ENCODE measurements at places on chromosomes 6 and 20.

DNA sequence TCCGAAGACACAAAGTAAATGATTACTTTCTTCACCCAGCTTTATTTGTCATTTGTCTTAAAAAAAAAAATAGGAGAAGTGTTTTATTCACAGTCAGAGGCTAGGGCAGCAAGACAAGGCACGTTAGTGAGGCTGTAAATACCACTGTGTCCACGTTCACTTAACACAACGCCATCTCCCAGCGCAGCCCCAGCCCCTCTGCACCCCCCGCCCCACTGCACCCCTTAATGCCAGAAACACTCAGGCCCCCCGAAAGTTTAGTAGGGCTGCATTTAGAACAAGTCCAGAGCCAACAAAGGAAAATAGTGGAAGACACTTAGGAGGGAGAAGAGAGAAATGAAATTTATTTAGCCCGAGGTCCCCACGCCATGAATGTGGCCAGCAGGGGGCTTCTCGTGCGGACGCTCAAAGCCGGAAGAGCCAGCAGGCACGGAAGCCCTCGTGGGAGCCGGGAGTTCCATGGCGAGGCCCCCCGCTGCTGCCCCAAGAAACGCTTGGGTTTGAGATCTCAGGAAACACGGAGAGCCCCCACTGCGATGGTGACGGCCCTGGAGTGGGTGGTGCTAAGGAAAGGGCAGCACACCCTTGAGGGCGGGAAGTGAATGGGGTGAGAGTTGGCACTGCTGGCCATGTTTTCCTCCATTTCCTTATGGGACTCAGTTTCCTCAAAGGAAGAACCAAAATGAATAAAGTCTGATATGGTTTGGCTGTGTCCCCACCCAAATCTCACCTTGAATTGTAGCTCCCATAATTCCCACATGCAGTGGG, 50.2 kb downstream of the IYD start:
- peak; percentile 61 for DNase-seq

DNA sequence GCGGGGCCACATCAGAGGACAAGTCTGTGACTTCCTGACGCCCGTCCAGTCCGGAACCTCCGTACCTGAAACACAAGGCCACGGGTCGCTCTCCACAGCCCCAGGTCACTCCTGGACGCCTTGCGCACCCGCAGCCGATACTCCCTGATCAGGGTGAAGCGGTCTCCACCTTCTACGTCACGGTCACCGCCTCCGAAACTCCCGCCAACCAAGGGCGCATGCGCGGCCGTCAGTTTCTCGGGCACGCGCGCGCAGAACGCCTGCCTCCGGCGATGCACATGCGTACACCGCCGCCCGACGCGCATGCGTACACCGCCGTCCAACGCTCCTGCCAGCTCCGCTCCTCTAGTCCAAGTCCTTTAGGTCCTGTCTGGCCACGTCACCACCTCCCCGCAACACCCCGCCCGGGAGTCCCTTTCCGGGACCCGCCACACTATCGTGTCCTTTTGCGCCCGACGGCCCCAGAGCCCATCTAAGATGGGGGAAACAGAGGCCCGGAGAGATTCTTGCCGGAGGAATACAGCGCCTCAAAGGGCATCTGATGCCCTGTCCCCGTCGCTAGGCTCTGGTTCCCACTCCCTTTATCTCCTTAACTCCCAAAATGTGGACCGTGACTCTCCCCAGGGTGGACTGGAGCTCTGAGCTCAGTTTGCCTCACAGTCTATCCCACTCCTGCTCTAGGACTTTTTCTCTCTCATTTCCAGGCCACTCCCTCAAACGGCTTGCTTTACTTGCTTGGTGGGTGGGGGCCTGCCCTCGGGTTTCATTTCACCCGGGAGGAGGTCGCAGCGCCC, at the start of gene DSN1:
Gene DSN1 (minus strand): TSS at position 167 of the 794 bp plus-strand sequence. CDS start 2,305 bp downstream, outside the sequence.
- peak; percentile 100 for DNase-seq

DNA sequence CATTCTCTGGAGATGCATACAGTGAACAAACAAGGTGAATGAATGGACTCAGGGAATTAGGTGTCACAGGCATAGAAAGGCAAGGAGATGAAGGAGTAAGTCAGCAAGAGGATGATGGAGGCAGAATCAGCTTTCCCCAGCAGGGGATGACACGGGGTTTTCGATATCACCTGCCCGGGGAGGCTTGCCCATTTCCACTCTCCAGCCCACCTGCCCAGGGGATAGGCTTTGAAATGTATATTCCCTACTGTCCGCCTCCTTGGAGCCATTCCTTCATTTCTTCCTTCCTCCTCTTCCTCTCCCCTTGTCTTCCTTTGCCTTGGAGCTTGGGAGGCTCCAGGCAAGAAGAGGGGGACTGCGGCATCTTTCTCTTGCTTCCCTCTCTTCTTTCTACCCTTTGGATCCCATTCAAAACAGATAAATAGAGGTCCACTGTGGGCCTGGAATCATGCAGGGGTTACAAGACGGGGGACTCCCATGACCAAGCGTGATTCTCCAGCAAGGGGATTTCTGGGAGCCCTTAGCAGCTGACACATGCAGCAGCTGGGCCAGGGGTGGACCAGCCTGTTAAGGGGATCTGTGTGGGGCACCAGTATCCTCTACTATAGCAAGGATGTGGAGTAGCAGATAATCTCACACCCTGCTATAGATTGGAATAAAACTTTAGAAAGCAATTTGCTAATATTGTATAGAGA, 23.5 kb upstream of the RNF24 start:
- DNase-seq = no peak

DNA sequence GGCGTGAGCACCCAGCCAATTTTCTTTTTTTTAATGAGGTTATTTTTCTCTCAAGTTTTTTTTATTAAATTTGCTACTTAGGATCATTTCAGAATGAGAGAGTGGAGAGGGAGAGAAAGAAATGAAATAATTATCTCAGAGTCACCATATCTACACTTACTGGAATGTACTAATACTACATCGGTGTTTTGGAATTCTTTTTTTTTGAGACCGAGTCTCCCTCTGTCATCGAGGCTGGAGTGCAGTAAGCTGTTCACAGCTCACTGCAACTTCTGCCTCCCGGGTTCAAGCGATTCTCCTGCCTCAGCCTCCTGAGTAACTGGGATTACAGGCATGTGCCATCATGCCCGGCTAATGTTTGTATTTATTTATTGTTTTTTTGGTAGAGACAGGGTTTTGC, 27.8 kb downstream of the ANKRD6 start:
- DNase-seq = no peak

GRCh38 chr6:169159331-169159730, 94.3 kb downstream of the THBS2 start:
- no peak for DNase-seq

GRCh38 chr6:76439811-76440210, 367.3 kb upstream of the IMPG1 start:
- DNase-seq = no peak

GRCh38 chr6:17855381-17855780, 132.1 kb downstream of the KIF13A start:
- DNase-seq = no peak

DNA sequence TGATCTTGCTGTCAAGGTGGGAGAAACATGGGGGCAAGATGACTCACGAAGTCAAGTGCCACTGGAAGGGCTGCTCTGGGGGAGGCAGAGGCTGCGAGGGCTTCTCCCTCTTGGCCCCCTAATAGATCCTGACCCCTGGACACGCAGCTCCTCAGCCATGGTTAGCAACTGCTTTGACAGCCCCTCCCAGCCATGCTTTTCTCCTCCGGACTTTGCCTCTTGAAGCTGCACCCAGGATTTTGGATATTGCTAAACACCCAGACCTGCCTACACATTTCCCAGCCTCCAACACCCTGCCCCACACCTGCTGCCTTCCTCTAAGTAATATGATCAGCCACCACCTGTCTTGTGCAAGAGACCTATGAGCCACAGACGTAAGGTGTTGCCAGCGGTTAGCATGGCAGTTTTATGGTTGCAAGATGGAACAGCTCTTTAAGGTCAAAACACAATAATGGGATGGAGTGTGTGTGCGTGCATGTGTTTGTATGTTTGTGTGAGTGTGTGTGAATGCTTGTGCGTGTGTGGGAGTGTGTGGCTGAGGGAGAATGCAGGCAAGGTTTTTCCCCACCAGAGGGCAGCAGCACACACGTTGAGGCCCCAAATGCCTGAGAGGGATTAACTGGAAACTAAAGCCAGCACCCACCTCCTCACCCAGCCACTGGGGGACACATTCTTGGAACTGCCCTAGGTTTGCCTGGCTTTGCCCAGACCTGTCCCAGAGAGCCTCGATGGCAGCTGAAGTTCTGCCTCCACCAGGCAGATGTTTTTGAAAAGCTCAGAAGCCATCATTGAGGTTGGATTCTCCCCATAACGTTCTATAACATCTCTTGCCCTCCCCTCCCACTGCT, 2.5 kb downstream of the IP6K3 start:
- peak; percentile 89 for DNase-seq

DNA sequence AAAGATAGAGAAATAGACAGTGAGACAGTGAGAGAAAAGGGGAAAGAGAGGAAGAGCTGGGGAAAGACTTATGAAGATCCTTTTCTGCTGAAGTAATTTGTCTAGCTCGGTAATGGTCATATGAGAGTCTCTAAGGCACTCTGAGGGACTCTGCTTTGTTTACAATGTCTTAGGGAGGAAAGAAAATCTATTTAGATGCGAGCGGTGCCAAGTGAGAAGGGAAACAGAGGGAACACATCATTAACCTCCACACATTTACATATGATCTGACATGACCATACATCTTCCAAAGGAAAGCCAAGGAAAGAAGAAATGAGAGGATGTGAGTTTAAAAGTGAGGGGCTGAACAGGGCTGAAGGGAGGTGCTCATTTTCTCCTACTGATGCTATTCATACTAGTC, 862.3 kb upstream of the CITED2 start:
- DNase-seq = no peak

DNA sequence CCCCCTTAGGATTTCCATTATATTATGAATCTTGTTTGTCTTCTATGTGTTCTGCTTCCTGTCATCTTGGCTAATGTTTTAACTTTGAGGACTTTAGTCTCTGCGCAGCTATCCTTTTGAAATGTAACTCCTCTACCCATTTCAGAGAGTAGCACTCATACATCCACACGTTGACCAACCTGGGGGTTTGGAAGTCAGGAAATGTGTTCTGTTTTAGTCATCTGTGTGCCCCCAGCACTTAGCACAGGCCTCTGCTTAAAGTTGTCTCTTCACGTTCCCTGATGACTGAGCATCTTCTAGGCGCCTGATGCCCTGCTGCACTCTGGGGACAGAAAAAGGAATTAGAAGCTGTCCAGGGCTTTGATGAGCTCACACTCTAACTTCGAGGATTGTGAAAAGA, 47.9 kb downstream of the HMGN3 start:
- no peak for DNase-seq

DNA sequence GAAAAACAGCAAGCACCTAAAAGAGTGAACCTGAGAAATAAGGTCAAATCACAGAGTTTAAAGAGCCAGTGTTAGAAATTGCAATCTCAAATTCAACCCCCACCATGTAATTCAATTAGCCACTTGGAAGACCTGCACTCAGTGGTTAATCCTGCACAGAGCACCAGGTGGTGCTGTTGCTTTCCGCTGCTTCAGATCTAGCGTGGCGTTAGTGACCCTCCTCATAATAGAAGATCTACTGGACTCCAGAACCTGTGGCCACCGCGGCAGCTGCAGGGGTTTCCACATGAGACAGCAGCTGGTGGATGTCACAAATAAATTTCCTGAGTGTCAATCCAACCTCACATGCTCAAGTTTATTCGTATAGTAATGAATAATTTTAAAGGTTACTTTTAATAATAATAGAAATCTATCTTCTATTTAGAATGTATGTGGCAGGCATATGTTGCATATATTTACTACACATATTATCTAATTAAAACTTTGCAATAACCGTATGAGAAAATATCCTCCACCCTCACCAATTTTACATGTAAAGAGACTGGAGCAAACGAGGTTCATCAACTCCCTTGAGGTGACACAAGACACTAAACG, 84.4 kb downstream of the SYNE1 start:
- DNase-seq = peak; percentile 36

DNA sequence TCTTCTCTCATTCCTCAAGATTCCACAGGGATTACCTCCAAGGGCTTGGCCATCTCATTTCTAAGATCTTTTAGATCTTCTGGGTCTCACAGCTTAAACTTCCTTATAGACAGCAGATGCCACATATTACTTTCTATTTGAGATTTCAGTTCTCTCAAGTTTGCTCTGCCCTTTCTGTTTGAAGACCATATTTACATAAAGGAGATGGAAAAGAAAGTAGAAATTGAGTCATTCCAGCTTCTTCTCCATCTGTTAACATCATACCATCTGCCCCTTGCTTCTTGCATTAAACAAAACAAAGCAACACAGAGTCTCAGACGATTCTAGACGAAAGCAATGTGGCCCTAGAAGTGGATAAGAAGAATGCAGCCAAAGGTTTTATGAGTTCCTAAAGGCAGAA, 203.4 kb downstream of the TTLL2 start:
- no peak for DNase-seq

- DNase-seq = no peak
These were observed 21.7 kb upstream of the DAAM2 start for GRCh38 chr6:39770446-39770845.

DNA sequence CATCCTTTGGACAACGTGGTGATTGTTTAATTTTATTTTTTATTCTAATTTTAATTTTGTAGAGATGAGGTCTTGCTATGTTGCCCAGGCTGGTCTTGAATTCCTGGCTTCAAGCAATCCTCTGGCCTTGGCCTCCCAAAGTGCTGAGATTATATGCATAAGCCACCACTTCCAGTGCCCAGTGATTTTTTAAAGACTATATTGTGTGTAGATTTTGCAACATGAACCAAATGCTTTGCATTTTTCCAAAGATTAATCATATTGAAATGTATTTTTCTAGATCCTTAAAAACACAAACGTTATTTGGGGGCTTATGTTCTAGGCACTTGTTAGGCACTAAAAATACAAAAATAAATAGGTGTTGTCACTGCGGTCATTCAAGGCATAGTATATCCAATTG, 117.6 kb upstream of the CCN2 start:
- no peak for DNase-seq

DNA sequence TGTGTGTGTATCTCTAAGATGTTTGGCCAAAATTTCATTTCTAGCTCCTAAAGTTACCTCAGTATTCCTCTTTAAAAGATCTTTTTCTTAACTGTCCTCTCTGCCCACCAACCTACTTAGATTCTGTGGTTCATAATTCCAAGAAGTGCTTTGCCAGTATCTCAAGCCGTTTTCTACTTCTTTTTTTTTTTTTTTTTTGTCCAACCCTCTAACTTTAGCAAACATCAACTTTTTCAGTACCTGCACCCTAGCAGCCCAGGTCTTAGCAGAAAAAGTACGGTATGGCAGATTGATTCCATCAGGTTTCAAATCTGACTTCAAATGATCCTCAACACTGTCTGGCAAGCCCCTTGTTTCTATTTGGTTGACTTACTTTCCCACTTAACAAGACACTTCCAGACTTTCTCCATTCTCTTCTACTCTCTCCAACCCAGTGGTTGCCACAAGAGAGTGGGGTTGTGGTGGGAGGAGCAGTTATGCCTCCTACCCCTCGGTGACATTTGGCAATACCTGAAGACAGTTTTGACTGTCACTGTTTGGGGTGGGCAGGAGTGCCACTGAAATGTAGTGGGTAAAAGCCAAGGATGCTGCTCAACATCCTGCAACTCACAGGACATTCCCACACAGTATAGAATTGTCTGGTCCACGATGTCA, 10.8 kb upstream of the MAN1A1 start:
- no peak for DNase-seq

- DNase-seq = no peak
These were observed 25.2 kb downstream of the SNX14 start for GRCh38 chr6:85568411-85568810.
